ENCODE measurements at places on chromosomes 5 and 9.

GRCh38 chr9:17005056-17005823, 129.6 kb upstream of the CNTLN start:
- no peak for DNase-seq

DNA sequence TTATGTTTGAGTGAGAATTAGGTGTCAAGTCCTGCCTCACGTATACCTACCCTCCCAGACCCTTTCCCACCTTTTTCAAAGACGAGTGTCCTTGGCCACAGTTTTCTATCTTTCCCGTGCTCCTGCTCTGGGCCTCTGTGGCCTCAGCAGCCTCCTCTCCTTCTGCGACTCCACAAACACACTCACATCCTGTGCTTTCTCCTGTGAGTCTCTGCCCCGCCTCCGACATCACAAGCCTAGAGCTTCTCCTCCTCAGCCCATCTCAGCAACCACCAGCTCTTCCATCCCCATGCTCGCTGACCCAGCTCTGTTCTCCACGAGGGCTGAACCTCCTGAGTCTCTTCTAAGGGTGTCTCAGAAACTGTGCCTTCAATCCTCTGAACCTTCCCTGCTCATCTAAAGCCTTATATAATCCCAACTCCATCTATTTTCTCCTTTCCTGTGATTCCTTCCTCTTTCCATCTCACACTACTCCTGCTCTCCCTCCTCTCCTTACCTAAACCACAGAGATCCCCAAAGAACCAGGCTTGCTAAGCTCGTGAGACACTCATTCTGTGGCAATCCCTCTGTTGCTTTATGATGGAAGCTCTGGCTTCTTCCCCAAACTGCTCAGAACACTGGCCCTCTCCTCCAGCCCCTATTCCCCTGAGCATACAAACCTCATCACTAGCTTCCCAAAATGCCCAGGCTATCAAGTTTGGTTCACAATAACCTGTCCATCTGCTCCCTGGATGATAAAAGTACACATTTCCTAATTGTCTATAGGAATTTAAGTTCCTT, 55.2 kb downstream of the RASEF start:
- no peak for DNase-seq

GRCh38 chr9:98181746-98182068, 10.7 kb downstream of the CORO2A start:
- DNase-seq = no peak

- DNase-seq = no peak
Observed at GRCh38 chr9:116360016-116360415, 206.4 kb downstream of the PAPPA start.

GRCh38 chr5:107597247-107597646, 73.5 kb downstream of the EFNA5 start:
- no peak for DNase-seq
